ENCODE measurements at places on chromosomes 13 and 19.

DNA sequence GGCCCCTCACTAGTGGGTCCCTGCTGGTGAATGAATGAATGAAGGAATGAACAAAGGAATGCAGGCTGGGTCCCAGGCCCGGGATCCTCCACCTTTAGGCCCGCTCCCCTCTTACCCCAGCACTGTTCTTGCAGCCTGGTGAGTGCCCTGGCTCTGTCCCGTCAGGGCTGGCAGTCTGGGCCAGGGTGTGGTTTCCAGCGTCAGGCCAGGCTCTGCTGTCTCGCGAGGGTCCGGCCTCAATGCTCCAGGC lies 317 bp downstream of the LYL1 start:
- DNase-seq, result no peak

- DNase-seq, result no peak
Measured at GRCh38 chr13:109646423-109646822, 140.0 kb downstream of the IRS2 start.

DNA sequence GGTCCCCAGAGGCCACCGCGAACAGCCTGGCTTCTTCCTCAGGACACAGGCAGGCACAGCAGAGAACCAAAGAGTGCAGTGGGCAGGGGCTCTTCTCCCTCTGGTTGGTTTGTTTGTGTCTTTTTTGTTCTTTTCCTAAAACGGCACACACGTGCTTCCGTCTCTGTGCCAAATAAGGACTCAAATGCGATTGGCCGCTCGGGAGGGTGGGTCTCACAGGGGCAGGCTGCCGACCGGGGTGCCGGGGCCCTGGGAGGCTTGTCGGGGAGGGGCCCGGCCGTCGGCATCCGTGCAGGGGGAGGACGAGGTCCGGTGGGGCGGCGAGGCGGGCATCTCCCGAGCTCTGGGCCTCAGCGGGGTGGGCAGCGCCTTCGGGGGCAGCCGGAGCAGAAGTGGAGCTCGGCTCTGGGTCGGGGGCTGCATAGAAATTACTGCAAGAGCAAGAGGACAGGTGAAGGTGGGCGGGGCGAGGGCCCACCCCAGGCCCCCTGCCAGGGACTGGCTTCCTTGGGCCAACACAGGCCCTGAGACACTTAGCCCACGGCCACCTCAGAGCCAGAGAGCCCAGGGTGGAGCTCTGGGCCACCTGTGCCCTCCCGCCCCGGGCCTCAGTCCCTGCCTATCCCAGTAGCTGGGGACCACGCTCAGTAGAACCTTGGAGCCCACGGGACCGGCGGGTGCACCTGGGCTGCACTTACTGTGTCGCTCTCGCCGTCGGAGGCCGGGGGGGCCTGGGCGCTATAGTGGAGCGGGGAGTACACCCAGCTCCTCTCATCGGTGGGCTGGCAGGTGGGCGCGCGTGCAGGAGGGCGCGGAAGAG lies 6.4 kb upstream of the CACTIN start:
- DNase-seq, result no peak

- no peak for DNase-seq
Measured at GRCh38 chr19:46492841-46493235, 2.8 kb downstream of the PNMA8B start.

- no peak for DNase-seq
Measured at GRCh38 chr19:33132021-33132420, at the start of gene WDR88. Gene WDR88, plus strand, starts transcription at chr19:33132114. Its CDS starts 56 bp downstream, at chr19:33132170.

DNA sequence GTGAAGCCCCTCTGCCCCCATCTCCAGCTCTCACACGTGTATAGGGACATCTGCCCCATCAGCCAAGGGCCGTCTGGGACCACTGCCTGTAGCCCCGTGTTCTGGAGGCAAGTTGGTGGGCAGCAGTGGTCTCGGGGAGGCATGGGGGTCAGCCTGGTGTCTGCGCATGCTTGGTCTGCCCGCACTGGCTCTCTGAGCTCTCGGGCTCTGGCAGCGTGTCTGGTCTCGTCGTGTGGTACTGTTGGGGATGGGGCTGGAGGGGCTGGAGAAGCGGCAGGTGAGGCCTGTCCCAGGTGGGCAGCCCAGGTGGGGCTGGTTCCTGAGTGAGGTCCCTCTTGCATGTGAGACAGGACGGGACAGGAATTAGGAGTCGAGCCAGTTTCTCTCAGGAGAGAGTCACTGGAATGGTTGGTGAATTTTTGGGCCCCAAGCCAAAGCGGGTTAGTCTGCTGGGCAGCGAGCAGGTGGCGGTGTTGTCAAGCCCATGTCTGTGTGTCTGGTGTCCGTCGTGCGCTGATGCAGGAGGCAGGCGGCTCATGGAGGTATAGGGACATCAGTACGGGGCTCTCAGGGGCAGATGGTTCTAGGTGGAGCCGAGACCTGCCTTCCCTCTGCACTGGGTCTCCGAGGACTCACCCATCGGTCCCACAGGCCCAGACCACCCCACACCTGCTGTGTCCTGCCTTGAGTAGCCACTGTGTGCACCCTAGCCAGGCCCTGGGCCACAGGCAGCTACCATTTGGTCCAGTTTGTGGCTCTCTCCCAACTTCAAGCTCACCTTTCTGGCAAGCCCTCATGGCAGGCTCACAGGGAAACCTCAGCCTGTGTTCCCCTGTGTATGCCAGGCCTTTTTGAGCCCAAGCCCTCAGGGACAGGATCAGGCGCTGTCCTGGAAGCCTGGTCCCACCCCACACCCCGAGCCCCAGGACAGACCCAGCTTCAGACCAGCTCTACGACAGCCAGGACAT lies 18.2 kb downstream of the COMP start:
- DNase-seq, result no peak

DNA sequence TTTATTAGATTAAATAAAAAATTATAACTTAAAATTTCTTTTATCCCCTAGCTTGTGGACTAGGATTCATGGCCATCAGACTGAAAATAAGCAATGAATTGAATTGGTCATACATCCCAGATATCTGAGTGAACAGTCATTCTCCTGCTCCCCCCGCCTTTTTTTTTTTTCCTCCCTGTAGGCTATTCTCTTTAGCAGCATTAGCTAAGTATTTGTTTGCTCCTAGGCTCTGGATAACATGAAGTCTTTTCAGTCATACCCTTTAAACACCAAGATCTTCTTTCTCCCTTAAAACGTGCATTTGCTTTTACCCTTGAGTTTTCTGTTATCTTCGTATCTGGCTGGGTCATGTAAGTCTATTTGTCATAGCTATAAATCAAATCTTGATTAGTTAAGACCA lies 866.7 kb upstream of the SPRY2 start:
- DNase-seq, result no peak

DNA sequence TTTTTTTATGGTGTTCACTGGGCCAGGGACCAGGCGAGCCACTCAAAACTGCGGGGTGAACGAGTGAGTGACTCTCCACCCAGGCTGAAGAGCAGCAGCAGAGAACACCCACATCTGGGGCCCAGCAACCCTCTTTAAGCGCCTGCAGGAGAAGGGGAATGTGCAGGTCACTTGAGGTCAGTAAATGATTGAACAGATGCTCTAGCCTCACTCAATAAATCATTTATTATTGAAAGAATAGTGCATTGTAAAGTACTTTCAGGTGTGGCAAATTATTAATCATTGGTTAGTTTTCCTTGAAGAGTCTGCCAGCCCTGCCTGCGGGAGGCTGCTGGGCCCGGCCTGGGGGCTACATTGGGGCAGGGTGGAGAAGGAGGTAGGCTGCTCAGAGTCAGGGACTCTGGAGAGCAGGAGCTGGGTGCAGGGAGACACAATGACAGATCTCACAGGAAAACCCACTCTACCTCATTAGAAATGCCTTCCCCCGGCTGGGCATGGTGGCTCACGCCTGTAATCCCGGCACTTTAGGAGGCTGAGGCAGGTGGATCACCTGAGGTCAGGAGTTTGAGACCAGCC lies 42.5 kb downstream of the ABCC4 start:
- no peak for DNase-seq

GRCh38 chr13:107680115-107680514 lies 535.2 kb downstream of the LIG4 start:
- DNase-seq, result no peak

DNA sequence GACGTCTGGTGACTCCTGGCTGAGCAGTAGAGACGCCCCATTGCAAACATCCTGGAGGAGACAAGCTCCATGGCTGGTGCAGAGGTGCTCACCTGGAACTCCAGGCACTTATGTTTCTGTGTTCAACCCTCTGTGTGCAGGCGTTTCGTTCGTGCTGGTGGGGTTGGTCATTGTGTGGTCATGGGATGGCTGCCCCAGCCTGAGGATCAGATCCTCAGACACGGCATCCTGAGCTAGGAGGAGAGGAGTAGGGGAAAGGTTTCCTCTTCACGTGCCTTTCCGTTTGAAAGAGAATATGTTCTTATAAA lies 87.8 kb downstream of the SIPA1L3 start:
- no peak for DNase-seq

DNA sequence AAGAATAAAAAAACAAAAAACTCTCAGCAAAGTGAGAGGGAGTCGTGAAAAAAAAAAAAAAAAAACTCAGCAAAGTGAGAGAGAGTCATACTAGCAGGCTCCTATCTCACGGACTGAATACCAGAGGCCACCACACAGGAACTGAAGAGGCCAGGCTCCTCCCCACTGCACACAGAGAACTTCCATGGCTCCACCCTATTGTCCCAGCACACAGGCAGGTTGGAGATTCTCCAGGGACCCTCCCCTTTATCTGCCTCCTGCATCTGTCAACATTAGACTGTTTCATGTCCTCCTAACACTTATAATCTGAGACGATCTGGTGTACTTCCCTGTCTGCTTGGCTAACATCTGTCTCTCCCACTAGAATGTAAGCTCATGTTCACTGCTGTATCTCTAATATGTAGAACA lies 37.0 kb upstream of the FARP1 start:
- no peak for DNase-seq

GRCh38 chr13:40158218-40158617 lies 502.8 kb downstream of the COG6 start:
- no peak for DNase-seq

GRCh38 chr19:29476528-29476927 lies 49.3 kb upstream of the VSTM2B start:
- DNase-seq, result no peak

GRCh38 chr13:23688336-23688735 lies 118.1 kb downstream of the TNFRSF19 start:
- no peak for DNase-seq

GRCh38 chr13:106594980-106595379 lies 27.0 kb upstream of the ARGLU1 start:
- DNase-seq, result no peak

DNA sequence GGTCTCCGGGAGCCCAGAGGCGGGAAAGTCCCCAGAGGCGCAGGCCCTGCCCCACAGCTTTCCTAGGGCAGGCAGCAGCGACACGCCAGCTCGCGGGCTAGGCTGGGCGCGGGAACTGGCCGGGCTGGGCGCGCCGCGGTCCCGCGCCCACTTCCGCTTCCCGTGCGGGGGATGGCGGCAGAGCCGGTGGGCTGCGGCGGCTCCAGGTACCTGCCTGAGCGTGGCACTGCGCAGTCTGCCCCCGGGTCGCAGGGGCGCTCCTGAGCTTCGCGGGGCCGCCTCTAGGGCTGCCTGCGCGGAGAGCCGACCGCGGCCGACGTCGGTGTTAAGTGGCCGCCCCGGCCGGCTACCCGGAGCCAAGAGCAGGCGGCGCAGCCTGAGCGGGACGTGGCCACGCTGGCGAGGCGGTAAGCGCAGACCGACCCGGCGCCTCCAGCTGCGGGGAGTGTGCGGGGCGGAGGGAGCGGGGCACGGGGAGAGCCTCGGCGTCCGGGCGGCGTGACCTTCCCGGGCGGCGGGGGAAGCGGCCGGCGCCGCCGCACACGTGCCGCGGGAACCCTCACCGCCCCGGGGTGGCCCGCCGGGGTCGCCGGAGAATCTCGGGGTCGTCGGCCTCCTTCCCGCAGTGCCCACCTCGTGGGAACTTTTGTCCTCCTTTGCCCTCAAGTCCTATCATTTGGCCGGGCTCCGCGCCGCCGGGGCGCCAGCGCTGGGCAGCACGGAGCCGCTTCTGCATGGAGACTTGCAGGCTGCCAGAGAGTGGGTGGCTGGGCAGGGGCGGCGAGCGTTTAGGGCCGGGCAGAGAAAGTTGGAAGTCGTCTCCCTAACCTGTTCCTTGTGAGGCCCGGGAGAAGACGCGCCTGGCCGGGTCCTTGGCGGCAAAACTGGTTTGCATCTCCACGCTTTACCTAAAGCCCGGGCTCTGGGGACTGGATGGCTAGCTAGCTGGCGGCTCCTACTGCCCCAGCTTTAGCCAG lies 31.4 kb upstream of the MPHOSPH8 start:
- DNase-seq, result no peak

- no peak for DNase-seq
Measured at GRCh38 chr19:28705008-28705407, 507.9 kb downstream of the UQCRFS1 start.

- DNase-seq, result no peak
Measured at GRCh38 chr19:29687897-29688728, 22.9 kb downstream of the PLEKHF1 start.

- DNase-seq, result no peak
Measured at GRCh38 chr19:33363476-33363875, 10.0 kb upstream of the CEBPG start.

DNA sequence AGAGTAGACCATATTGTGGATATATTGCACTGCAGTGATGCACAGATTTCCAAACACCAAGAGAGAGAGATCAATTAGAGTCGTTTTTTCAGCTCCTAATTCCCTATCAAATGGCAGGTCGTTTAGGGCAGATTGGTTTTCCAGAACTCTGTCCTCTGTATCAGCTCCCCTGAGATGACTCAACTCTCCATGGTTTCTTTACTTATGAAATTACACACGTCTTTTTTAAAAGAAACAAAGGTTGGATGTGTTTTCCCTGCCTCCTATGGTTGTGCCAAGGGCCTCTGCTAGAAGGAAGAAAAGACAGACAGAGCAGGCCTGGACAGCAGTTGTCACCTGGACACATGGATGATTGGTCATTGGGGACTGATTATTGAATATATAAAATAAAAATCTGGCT lies 478.1 kb upstream of the NBEA start:
- no peak for DNase-seq

DNA sequence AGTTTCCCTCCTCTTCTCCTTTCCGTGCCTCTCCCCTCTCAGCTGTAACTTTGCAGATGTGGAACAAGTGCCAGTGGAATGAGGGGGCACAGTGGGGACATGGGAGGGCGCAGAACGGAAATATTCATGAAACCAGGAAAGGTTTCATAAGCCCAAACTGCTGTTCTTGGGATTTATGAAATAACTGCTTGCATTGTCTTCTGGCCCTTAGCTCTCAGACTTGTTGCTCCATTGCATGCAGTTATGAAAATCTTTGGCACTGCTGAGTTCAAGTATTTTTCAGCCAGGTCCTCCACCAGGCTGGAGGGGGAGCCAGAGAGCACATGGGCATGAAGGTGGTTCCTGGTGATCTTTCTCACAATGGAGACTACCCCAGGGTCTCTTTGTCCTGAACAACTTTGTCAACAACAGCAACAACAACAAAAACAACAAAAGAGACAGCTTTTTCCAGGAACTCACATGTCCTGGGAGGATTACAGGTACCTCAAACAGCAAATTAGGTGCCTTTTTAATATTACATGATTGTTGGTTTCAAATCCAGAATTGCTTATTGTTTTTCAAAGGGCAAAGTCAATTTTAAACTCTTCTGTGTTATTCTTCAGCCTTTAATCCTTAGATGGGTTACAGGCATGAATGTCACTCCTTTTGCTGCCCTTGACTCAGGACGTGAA lies 1.5 kb downstream of the RGCC start:
- peak; percentile 22 for DNase-seq

DNA sequence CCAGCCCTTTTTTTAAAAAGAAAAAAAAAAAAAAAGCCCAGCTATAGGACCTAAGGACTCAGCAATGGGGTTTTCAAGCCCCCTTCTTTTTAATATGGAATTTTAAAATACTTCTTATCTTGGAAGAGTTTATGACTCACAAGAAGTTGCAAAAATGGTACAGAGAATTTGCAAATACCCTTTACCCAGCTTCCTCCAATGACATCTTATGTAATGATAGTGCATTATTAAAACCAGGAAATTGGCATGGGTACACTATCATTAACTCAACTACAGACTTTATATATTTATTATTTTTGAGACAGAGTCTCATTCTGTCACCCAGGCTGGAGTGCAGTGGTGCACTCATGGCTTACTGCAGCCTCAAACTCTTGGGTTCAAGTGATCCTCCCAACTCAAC lies 16.1 kb downstream of the TMEM38A start:
- no peak for DNase-seq
